Fibroblast of villous mesenchyme (primary cell): ENCODE measurements at places on chromosomes 7 and 10. TPM values are rescaled to one million over a fixed set of nuclear protein-coding genes. Genes with fewer than 3 reads are reported as not detected.

Gene PDK4
- under 0.01 TPM in 2 replicates for total RNA-seq

Gene LRRC17
- 39.9 and 70.0 TPM in 2 replicates for total RNA-seq

Gene RTKN2
- total RNA-seq: 8.7 and 15.1 TPM in 2 replicates

Gene ZNF212
- total RNA-seq: 5.8 and 6.5 TPM in 2 replicates

Gene ZNF853
- total RNA-seq: under 0.01 and 0.32 TPM in 2 replicates

Gene SPAG6
- total RNA-seq: not detected in 2 replicates

Gene KAZALD1
- total RNA-seq: 9.1 and 9.3 TPM in 2 replicates

Gene DPY19L1
- total RNA-seq: 32.9 and 44.5 TPM in 2 replicates

Gene AKR1C4
- total RNA-seq: not detected in 2 replicates
